Forelimb muscle (tissue), 1 donor: ENCODE measurements at places on chromosomes 5 and 9. TPM values are rescaled to one million over a fixed set of nuclear protein-coding genes. Genes with fewer than 3 reads are reported as not detected.

The ABO gene
- 1.3 TPM for polyA plus RNA-seq

The GARIN3 gene
- polyA plus RNA-seq, result not detected

The RLN2 gene
- 0.63 TPM for polyA plus RNA-seq

The SURF4 gene
- polyA plus RNA-seq, result 84.6 TPM

The MATR3 gene
- 271 TPM for polyA plus RNA-seq

The ENTREP1 gene
- 41.9 TPM for polyA plus RNA-seq

The TRIM36 gene
- polyA plus RNA-seq, result 2.5 TPM

The GDNF gene
- 11.2 TPM for polyA plus RNA-seq

The FSTL4 gene
- polyA plus RNA-seq, result 3.6 TPM

The PCDHA1 gene
- polyA plus RNA-seq, result 0.10 TPM

The FBN2 gene
- 41.0 TPM for polyA plus RNA-seq

- DNase-seq, result no peak
Measured at GRCh38 chr5:149202910-149203451, 61.7 kb downstream of the ABLIM3 start.

DNA sequence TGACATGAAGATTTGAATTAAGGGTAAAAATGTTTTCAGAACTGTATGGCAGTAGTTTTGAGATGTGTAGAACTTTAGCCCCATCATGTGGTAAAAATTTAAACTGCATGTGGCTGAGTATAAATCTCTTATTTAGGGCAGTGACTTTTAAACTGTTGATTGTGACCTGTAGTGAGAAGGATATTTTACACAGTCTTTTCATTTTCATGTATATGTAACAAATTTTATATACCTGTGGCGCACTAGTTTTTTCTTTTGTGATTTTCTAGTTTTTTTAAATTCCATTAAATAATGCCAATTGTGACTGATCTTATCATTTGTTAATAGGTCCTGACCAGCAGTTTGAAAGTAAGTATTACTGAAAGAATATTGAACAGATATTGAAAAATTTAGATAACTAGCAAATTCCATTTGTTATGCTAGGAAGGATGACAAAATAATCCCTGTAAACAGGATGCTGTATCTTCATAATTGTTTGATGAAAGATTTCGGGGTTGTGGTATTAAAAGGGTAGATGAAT is 47.2 kb downstream of the GPBP1 start:
- peak; percentile 52 for DNase-seq

DNA sequence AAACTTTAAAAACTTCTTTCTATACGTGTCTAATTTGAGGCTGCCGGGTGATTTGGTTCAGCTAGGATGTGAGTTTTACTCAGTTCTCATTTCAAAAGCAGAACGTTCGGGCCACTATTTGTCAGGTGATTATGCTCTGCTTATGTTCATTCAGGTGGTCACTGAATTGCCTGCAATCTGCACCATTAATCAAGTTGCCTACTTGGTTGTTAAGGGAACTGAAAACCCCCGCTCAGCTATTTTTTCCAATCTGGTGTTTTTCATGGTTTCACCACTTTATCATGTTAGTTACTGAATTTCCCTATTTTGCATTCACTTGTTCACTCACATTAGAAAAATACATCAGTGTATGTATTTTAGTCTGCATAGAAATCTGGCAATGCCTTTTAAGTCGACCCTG is 523.0 kb downstream of the CSNK1G3 start:
- DNase-seq, result no peak

DNA sequence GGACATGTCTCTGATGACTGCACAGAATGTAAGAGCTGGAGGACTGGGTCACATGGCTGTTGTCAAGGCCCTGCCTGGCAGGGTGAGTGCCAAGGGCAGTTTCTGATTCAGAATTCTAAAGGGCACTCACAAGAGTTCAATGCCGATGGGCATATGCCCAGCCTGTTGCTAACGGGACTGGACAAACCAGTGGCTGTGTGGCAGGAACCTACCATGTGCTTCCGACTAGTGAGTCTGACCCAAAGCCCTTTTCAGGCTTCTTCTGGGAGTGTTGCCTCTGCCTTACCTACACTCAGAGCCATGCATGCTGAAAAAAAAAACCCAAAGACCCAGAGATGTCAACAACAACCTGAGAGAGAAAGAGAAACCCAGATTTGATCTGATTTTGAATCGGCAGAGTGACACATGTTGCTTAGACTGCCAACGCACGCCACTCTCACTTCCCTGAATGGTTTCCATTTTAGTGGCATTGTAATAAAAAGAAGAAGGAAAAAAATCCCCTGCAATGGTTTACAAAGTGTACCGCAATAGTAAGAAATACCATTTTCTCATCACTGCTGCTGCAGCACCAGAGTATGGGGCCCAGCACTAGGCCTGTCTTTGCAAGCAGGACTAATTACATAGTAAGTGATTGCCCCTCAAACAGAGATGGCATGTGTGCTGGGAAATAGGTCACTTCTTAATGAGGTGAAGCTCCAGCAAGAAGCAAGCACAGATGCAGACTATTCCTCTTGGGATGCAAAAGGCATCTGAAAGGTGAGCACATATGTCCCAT is 194.3 kb downstream of the PALM2AKAP2 start:
- no peak for DNase-seq

DNA sequence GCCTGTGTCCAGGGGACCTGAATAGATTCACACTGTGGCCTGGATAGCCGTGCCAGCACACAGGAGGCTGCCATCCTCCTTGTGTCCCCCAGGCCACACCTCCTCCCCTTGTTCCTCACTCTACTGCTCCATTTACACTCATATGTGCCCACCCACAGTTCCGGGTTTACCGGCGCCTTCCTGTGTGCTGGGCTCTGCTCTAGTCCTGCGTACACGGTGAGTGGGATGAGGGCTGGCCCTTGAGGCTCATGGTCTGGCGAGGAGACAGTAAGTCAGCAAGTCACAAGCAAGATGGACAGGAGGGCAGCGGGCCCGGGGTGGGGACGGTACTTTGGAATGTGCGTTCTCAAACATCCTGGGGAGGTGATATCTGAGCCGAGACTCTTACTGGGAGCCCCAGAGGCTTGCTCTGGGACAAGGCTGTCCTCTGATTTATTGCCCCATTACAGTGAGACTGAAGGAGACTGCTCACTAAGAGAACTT is 32.4 kb upstream of the NXNL2 start:
- DNase-seq, result no peak

DNA sequence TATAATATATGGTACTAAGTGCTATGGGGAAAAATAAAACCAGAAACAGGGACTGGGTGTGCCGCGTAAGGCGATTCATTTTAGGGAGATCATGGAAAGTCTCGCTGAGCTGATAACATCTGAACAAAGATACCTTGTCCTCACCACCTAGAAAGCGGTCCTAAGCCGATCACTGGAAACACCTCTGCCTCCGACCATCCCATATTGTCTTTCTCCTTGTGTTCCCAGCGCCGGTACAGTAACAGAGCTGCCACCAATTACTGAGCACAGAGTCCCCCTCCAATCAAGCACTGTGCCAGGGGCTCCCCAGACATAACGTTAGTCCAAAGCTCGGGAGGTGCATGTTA is 704 bp downstream of the CCDC112 start:
- no peak for DNase-seq

GRCh38 chr5:93584596-93585040 is 1.6 kb downstream of the NR2F1 start:
- no peak for DNase-seq

- no peak for DNase-seq
Measured at GRCh38 chr9:116816484-116816883, 129.4 kb downstream of the TRIM32 start.

DNA sequence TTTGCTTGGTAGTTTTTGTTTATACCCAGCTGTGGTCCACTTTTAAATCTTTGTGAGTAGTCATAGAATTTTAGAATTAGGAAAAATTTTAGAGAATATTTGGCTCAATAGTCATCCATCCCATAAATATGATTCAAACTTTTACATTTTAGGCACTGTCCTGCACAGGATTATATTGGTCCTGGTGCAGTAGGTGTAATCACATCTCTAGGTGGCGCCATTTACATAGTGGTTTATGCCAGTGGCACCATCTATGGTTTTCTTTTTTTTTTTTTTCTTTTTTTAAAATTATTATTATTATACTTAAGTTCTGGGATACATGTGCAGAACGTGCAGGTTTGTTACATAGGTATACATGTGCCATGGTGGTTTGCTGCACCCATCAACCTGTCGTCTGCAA is 260.7 kb upstream of the KCNN2 start:
- no peak for DNase-seq

GRCh38 chr5:76406673-76407072 is 3.6 kb downstream of the IQGAP2 start:
- no peak for DNase-seq

DNA sequence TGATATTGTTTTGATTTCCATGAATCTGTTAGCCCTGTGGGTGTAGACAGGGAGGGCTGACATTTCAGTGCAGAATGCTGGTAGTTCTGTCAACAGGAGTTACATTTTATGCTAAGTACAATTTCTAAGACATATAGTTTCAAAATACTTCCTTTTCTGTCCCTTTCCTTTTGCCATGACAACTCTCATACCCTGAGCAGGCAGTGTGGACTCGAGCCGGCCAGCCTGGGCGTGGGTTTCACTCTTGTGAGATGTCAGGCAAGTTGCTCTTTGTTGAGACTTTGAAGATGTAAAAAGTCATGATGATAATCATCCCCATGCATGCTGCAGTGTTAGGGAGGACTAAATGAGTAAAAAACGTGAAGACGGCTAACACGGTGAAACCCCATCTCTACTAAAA is 197.9 kb downstream of the CFAP90 start:
- DNase-seq, result no peak

GRCh38 chr5:34734326-34734725 is 78.2 kb downstream of the RAI14 start:
- no peak for DNase-seq

- no peak for DNase-seq
Measured at GRCh38 chr5:153222936-153223335, 267.5 kb upstream of the GRIA1 start.

- DNase-seq, result no peak
Measured at GRCh38 chr5:175889910-175890684, 18.7 kb downstream of the CPLX2 start.
